Activated CD8-positive, alpha-beta T cell treated with anti-CD3 and anti-CD28 coated beads for 36 hours (primary cell): ENCODE measurements at places on chromosomes 4 and X. TPM values are rescaled to one million over a fixed set of nuclear protein-coding genes. Genes with fewer than 3 reads are reported as not detected.
A peak's percentile ranks its signal among the peaks of the same experiment; 100 is the strongest.

DNA sequence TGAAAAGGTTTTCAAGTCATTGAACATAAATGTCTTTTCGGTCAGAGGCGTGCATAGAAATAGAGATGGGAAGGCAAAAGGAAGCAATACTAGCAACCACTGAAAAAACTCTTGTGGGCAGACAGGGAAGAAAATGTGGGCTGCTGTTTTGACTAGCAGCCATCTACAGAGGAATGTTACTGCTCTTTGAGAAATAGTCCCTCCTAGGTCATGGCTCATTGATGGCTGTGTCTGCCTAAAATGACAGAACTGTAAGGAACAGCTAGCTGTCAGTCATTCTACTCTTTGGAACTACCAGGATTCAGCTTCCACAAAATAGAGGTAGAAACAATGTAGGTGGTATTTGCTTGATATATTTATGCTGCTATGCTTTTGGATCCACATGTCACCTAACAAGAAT lies 26.9 kb upstream of the TMPRSS11B start:
- no peaks in the 10 kb centered on the region for H3K36me3 ChIP-seq
- no peak for DNase-seq
- H3K4me3 ChIP-seq = peak overlapping the region; percentile 23
- H3K27me3 ChIP-seq = peaks cover 24% of the 10 kb centered on the region

DNA sequence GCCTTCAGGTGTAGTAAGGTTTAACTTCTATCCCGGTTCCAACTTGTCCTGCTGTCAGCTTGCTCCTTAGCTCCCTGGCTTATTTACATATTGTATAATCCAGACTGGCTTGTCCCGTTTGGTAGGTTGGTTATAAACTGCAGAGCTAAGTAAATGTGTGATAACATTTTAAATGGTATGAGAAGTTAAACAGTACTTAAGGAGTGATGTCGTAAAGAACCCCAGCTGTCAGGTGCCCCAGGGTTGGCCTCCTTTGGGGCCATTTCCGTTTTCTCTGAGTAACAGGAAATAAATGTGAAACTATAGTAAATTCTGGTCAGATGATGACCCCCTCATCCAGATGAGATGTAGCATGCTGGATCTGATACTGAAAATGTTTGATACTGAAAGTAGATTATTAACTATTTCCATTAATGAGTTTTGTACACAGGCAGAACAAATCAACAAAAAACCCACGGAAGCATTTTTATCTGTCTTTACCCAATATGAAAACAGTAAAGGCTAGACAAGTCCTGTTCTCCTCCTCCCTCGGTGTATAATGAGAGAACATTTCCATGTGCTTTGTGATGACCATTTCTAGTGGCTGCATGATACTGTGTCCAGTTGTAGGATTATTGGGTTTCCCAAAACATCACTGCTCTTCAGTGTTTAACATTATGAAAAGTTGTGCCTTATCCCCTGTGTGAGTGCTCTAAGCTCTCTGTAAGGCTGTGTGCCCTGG lies 22.4 kb downstream of the GAB1 start:
- DNase-seq = peak; percentile 74
- H3K27me3 ChIP-seq = no peaks in the 10 kb centered on the region
- H3K4me1 ChIP-seq = peaks cover 38% of the 10 kb centered on the region
- peaks cover 2% of the 10 kb centered on the region for H3K36me3 ChIP-seq

DNA sequence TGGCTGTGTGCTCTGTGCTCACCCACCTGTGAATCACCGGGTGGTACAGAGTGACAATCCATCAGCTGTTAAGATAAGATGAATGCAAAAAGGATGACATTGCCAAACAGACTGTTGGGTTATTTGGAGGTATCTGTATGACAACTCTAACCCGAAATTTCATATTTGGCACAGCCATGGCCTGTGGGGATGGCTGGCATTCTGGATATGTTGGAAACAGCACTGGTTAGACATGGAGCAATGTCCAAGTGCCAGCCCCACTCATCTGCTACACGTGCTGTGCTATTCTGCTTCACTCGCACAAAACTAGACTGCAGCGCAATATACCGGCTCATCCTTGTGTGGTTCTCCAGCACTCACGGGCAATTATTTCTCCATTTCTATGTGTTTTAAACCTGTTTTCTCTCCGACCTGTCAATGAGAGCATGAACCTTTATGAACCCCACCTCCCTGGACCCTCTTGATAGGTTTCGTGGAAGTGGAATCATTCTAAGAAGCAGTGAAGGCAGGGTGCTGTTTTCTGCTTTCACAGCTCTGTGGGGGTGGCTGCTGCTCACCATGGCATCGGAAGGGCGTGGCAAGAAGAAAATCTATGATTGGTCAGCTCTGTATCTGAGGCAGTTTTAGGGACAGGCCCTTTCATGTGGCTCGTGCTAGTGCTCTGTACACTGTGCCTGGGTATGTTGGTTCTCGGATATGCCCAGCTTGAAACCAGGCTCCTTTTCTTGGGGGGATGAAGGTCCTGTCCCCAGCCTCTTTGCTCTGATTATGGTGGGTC lies 94.9 kb downstream of the ENPP6 start:
- no peaks in the 10 kb centered on the region for H3K36me3 ChIP-seq
- H3K27me3 ChIP-seq = peaks cover 23% of the 10 kb centered on the region
- no peak for DNase-seq
- H3K4me1 ChIP-seq = no peaks in the 10 kb centered on the region
- no peak overlapping the region for H3K27ac ChIP-seq
- H3K4me3 ChIP-seq = no peak overlapping the region

GRCh38 chr4:177480795-177481194 lies 38.6 kb upstream of the AGA start:
- H3K36me3 ChIP-seq = no peaks in the 10 kb centered on the region
- peaks cover 4% of the 10 kb centered on the region for H3K4me1 ChIP-seq
- no peak overlapping the region for H3K4me3 ChIP-seq
- no peak overlapping the region for H3K27ac ChIP-seq
- no peak for DNase-seq

- H3K4me1 ChIP-seq = no peaks in the 10 kb centered on the region
- no peak for DNase-seq
- H3K36me3 ChIP-seq = no peaks in the 10 kb centered on the region
These were observed 49.6 kb downstream of the MEPE start for GRCh38 chr4:87882321-87882720.

- H3K27ac ChIP-seq = peak overlapping the region; percentile 98
- DNase-seq = peak; percentile 47
These were observed 705 bp downstream of the RPS6KA3 start for GRCh38 chrX:20265726-20266681.

- H3K36me3 ChIP-seq = no peaks in the 10 kb centered on the region
- peaks cover 18% of the 10 kb centered on the region for H3K27me3 ChIP-seq
These were observed 6.2 kb upstream of the GABRA4 start for GRCh38 chr4:46999566-46999965.

DNA sequence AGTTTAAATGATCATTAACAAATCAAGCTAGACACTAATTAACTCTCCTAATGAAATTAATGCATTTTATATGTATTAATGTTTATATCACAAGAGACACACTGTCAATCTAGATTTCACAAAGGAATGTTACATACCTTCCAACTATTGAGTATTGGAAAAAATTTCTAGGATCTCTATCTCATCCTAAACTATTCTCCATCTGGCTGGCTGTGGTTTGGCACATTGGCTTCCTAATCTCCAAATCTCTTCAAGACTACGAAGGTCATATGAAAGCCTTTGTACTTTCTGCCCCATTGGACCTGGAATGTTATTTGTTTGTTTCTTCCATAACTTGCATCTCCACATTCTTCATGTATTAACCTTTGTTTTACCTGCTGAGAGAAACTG lies 1160.0 kb downstream of the ADGRL3 start:
- no peaks in the 10 kb centered on the region for H3K36me3 ChIP-seq
- no peak for DNase-seq
- no peaks in the 10 kb centered on the region for H3K4me1 ChIP-seq
- no peak overlapping the region for H3K4me3 ChIP-seq

DNA sequence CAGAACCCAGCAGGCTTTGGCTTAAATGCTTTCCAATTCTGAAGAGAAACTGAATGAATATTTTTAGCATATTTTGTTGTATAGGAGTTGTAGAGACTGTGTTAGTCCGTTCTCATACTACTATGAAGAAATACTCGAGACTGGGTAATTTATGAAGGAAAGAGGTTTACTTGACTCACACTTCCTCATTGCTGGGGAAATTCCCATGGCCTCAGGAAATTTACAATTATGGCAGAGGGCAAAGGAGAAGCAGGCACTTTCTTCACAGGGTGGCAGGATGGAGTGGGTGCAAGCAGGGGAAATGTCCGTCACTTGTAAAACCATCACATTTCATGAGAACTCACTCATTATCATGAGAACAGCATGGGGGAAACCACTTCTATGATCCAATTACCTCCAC lies 291.7 kb downstream of the PACRGL start:
- no peaks in the 10 kb centered on the region for H3K27me3 ChIP-seq
- no peak for DNase-seq
- no peaks in the 10 kb centered on the region for H3K36me3 ChIP-seq
- H3K4me3 ChIP-seq = no peak overlapping the region

Gene PRMT9
- 8.8 TPM for total RNA-seq

Gene TMEM255A
- total RNA-seq = not detected

Gene AMER1
- 3.4 TPM for total RNA-seq
